Right atrium auricular region (tissue), 2 donors: ENCODE measurements at places on chromosomes 16 and 17. TPM values are rescaled to one million over a fixed set of nuclear protein-coding genes. Genes with fewer than 3 reads are reported as not detected.

DNA sequence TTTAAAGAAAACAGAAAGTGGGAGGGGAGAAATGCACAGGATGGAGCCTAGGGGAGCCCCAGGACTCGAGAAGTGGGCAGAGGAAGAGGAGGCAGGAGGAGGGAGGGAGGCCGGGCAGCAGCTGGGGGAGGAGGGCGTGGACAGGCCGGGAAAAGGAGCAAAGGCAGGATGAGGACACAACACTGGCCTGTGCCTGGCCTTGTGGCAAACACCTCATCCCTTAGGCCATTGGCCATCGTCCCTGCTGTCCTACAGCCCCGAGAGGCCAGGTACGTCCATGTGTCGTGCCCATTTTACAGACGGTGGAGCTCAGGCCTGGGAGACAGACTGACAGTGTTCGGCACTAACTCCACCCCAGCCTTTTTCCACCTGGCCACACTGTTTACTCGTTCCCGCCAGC is 15.9 kb downstream of the JPH3 start:
- no peaks in the 10 kb centered on the region for H3K27me3 ChIP-seq
- no peaks in the 10 kb centered on the region for H3K4me1 ChIP-seq
- no peak for DNase-seq
- H3K4me3 ChIP-seq = no peak overlapping the region

- H3K36me3 ChIP-seq = peaks cover 4% of the 10 kb centered on the region
- H3K27me3 ChIP-seq = no peaks in the 10 kb centered on the region
- no peaks in the 10 kb centered on the region for H3K4me1 ChIP-seq
- H3K4me3 ChIP-seq = no peak overlapping the region
Observed at GRCh38 chr16:791131-791530, 2.7 kb downstream of the CHTF18 start.

DNA sequence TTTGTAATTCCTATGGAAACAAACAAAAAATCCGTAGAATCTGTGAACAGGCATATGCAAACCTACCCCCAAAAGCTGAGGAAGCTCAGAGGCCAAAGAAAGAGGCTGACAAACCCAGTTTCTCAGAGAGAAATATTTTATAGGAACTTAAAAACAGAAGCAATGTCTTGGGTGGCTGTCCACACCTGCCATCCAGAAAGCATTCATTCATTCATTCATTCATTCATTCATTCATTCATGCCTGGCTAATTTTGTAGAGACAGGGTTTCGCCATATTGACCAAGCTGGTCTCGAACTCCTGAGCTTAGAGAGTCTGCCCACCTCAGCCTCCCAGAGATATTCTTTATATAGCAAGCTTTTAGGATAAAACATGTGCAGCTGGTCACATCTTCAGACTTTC is 154.3 kb downstream of the MRTFB start:
- DNase-seq = no peak
- no peak overlapping the region for H3K27ac ChIP-seq
- H3K27me3 ChIP-seq = no peaks in the 10 kb centered on the region
- H3K4me3 ChIP-seq = no peak overlapping the region
- H3K36me3 ChIP-seq = peaks cover 32% of the 10 kb centered on the region
- no peaks in the 10 kb centered on the region for H3K4me1 ChIP-seq

DNA sequence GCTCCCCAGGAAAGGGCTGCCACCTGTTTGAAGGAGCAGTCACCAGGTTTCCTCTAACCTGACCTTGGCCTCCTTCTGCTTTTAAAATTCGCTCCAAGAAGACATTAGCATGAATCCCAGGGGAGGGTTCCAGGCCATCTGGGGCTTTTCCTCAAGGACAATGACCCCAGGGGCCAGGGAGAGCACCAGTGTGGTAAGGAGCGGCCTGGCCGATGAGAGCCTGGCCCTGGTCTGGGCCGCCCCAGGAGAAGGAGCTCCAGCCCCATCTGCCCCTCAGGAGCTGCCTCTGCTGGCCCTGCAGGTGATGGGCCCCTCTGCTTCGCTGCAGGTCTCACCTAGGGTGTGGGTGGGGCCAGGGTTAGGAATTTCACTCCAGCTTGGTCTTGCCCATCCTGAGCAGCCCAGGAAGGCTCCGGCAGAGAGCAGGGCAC is 209.2 kb upstream of the TNRC6C start:
- no peaks in the 10 kb centered on the region for H3K36me3 ChIP-seq
- no peak for DNase-seq
- no peaks in the 10 kb centered on the region for H3K4me1 ChIP-seq
- H3K4me3 ChIP-seq = no peak overlapping the region
- H3K27ac ChIP-seq = no peak overlapping the region

GRCh38 chr17:47895347-47895855 is 635 bp upstream of the SP2 start:
- peaks cover 42% of the 10 kb centered on the region for H3K4me1 ChIP-seq
- H3K27me3 ChIP-seq = no peaks in the 10 kb centered on the region
- peak; percentile 75 for DNase-seq
- H3K4me3 ChIP-seq = peak overlapping the region; percentile 69
- no peaks in the 10 kb centered on the region for H3K36me3 ChIP-seq

GRCh38 chr16:56450275-56450985 is 702 bp downstream of the NUDT21 start:
- no peaks in the 10 kb centered on the region for H3K27me3 ChIP-seq
- H3K27ac ChIP-seq = peak overlapping the region; percentile 81
- peaks cover 38% of the 10 kb centered on the region for H3K4me1 ChIP-seq
- peaks cover 31% of the 10 kb centered on the region for H3K36me3 ChIP-seq
- H3K4me3 ChIP-seq = peak overlapping the region; percentile 96

DNA sequence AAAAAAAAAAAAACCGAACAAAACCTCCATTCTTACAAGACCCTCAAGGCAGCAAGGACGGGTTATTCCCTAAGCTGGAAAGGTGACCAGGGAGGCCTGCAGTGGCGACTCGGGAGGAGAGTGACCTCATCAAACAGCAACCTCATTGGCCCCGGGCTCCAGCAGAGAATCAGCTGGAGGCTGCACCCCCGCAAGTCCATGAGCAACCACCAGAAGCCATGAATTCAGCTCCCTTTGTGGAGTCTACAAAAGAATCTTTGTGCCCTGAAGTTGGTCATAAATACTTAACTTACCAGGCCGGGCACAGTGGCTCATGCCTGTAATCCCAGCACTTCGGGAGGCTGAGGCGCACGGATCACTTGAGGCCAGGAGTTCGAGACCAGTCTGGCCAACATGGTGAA is 80.9 kb upstream of the CREBBP start:
- no peak overlapping the region for H3K4me3 ChIP-seq
- peaks cover 8% of the 10 kb centered on the region for H3K36me3 ChIP-seq
- H3K4me1 ChIP-seq = no peaks in the 10 kb centered on the region
- H3K27ac ChIP-seq = peak overlapping the region; percentile 54
- H3K27me3 ChIP-seq = no peaks in the 10 kb centered on the region

GRCh38 chr16:65624666-65625065 is 502.8 kb upstream of the CDH11 start:
- H3K4me3 ChIP-seq = no peak overlapping the region
- DNase-seq = no peak
- H3K27me3 ChIP-seq = no peaks in the 10 kb centered on the region
- no peaks in the 10 kb centered on the region for H3K4me1 ChIP-seq

GRCh38 chr16:70706948-70707465 is 21.2 kb upstream of the MTSS2 start:
- peak overlapping the region; percentile 50 for H3K27ac ChIP-seq
- no peak overlapping the region for H3K4me3 ChIP-seq
- no peaks in the 10 kb centered on the region for H3K4me1 ChIP-seq
- H3K36me3 ChIP-seq = no peaks in the 10 kb centered on the region
- DNase-seq = no peak

GRCh38 chr16:5004311-5004710 is 29.4 kb downstream of the NAGPA start:
- H3K4me3 ChIP-seq = no peak overlapping the region
- H3K27me3 ChIP-seq = no peaks in the 10 kb centered on the region

DNA sequence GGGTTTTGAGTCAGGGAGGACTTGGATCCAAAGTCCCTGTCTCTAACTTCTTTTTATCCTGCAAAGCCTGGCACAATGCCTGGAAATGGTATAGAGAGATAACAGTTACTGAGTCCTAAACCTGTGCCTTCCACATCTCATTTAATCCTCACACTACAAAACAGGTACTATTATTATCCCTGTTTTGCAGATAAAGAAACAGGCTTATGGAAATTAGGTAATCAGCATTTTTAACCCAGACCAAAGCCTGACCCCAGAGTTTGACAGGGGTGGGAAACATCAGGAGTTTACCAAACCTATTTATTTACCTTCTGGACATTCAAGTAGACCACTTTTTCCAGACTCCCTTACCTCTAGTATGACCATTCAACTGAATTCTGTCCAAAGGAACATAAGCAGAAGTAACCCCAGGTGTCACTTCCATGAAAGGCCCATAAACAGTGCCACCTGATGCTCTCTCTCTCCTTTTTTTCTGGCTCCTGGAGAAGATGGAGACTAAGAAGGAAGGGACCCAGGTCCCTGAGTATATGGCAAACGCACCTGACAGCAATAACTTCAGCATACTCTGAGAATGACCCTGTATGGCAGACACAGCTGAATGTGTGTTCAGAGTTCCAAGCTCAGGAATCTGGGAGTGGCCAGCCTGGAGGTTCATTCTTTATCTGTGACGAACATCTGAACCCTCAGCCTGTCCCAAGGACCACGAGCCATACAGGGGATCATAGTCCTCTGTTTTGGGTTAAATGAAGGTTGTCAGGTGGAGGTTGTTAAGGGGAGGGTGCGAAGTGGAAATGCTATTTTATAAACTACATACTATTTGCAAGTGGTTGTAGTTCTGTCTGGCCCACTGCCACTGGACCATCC is 62.7 kb downstream of the HLF start:
- no peak for DNase-seq
- H3K27me3 ChIP-seq = no peaks in the 10 kb centered on the region
- no peaks in the 10 kb centered on the region for H3K36me3 ChIP-seq
- no peak overlapping the region for H3K4me3 ChIP-seq
- H3K4me1 ChIP-seq = no peaks in the 10 kb centered on the region

DNA sequence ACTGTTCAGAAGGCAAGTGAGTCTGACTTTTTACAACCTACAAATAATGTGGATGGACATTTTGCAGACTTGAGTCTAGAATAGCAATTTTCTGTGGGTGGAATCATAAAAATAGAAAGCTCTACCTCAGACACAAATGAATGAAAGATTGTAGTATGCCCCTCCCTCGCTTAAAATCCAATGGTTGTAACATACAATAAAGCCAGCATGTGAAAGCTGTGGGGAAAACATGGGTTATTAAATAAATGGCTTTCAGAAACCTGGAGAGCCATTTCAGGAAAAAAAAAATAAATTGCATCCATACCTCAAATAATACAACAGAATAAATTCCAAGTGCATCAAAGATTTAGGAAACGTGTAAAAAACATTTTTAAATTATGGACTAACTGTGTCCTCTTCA is 123.1 kb upstream of the MON1B start:
- no peak overlapping the region for H3K4me3 ChIP-seq
- no peak for DNase-seq
- no peaks in the 10 kb centered on the region for H3K36me3 ChIP-seq
- no peaks in the 10 kb centered on the region for H3K27me3 ChIP-seq

DNA sequence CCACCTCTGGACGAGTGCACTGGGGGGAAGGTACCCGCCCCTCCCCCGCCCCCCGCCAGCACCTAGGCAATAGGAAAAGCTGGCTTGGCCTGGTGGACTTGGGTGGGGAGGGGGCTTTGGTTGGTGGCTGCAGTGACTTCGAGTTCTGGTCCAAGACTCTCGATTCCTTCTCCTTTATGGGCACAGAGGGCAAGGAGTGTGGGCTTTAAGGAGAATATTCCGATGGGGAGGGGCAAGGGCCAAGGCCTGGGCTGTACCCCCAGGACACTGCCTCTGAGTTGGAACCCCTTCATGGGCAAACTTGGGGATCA is 409 bp downstream of the ACSF2 start:
- no peaks in the 10 kb centered on the region for H3K4me1 ChIP-seq
- no peak for DNase-seq
- H3K36me3 ChIP-seq = no peaks in the 10 kb centered on the region
- H3K4me3 ChIP-seq = peak overlapping the region; percentile 75
- H3K27me3 ChIP-seq = no peaks in the 10 kb centered on the region
- H3K27ac ChIP-seq = peak overlapping the region; percentile 86

DNA sequence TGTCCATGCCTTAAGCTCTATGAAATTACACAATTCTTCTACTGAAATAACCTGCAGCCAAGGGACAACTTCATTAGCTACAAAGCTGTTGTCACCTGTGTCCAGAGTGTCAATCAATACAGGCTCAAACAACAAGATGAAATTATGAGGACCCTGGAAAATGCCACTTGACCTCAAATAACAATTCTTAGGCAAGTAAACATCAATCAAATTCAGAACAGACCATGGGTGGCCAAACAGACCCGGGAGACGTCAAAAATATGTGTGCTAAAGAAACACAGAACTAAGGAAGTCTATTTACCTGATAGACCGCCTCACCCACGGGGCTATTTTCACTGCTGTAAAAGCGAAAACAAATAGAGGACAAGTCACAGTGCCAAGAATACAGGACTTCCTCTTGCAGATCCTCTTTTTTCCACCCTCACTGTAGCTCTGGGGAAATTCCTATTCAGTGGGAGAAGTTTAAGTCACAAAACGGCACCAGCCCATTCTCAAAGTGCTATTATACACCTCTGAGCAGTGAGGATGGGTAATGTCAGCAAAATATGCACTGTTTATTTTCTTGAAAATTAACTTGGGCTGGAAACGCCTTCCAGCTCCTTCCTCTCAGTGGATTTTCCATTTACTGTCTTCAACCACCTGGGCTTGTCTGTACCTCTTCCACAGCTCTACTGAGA is 2.7 kb downstream of the LITAF start:
- H3K4me3 ChIP-seq = no peak overlapping the region
- H3K27me3 ChIP-seq = no peaks in the 10 kb centered on the region
- H3K27ac ChIP-seq = peak overlapping the region; percentile 71

GRCh38 chr17:12407495-12408252 is 258.0 kb upstream of the MYOCD start:
- H3K27ac ChIP-seq = no peak overlapping the region
- no peak for DNase-seq
- H3K36me3 ChIP-seq = no peaks in the 10 kb centered on the region
- H3K4me3 ChIP-seq = no peak overlapping the region
- H3K4me1 ChIP-seq = peaks cover 11% of the 10 kb centered on the region
- no peaks in the 10 kb centered on the region for H3K27me3 ChIP-seq

GRCh38 chr17:29076722-29077121 is 33.8 kb downstream of the PIPOX start:
- peaks cover 16% of the 10 kb centered on the region for H3K4me1 ChIP-seq
- no peak overlapping the region for H3K27ac ChIP-seq
- DNase-seq = no peak
- H3K36me3 ChIP-seq = peaks cover 37% of the 10 kb centered on the region
- no peak overlapping the region for H3K4me3 ChIP-seq

The OR3A3 gene
- total RNA-seq = not detected

The MYCBPAP gene
- total RNA-seq = 0.19 TPM

The CDRT4 gene
- total RNA-seq = not detected

The ASGR1 gene
- 1.6 TPM for total RNA-seq

The KRTAP1-1 gene
- not detected for total RNA-seq

The GAS7 gene
- total RNA-seq = 113 TPM

The KRT28 gene
- total RNA-seq = not detected

The GP1BA gene
- not detected for total RNA-seq

The APOBR gene
- total RNA-seq = 0.78 TPM

The PRSS33 gene
- total RNA-seq = not detected

The LPCAT2 gene
- total RNA-seq = 5.0 TPM

The HSF4 gene
- total RNA-seq = 157 TPM

The MXRA7 gene
- total RNA-seq = 644 TPM

The KRTAP4-6 gene
- total RNA-seq = not detected
